Karpas-422 (cell line): ENCODE measurements at places on chromosomes 5 and 9.
A peak's percentile ranks its signal among the peaks of the same experiment; 100 is the strongest.

DNA sequence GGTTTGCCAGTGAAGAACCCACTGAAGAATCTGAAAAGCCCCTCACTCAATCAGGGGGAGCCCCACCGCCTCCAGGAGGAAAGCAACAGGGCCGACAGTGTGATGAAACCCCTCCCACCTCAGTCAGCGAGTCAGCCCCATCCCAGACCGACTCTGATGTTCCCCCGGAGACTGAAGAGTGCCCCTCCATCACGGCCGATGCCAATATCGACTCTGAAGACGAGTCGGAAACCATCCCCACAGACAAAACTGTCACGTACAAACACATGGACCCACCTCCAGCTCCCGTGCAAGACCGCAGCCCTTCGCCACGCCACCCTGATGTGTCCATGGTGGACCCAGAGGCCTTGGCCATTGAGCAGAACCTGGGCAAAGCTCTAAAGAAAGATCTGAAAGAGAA is 92.4 kb downstream of the MAP1B start:
- no peaks in the 10 kb centered on the region for H3K36me3 ChIP-seq
- no peaks in the 10 kb centered on the region for H3K27me3 ChIP-seq
- no peak overlapping the region for H3K4me3 ChIP-seq

DNA sequence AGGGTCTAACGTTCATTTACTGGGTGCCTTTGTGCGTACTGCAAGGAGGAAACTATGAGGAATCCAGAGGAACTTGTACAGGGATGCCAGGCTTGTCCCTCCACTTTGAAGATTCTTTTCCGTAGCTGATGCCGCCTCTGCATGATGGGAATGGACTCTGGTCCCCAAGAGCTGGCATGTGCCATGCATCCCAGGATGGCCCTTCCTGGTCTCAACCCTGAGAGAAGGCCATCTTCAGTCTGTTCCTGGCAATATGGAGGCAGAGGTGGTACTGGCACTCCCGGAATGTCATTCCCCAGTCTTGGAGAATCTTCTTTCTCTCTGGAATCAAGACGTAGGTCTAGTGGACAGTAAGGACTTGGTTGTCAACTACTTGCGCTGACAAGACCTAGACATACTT is 61.5 kb downstream of the BASP1 start:
- H3K27ac ChIP-seq: peak overlapping the region; percentile 67
- DNase-seq: no peak
- no peaks in the 10 kb centered on the region for H3K36me3 ChIP-seq
- no peak overlapping the region for H3K4me3 ChIP-seq
- H3K27me3 ChIP-seq: no peaks in the 10 kb centered on the region
- peaks cover 62% of the 10 kb centered on the region for H3K4me1 ChIP-seq

DNA sequence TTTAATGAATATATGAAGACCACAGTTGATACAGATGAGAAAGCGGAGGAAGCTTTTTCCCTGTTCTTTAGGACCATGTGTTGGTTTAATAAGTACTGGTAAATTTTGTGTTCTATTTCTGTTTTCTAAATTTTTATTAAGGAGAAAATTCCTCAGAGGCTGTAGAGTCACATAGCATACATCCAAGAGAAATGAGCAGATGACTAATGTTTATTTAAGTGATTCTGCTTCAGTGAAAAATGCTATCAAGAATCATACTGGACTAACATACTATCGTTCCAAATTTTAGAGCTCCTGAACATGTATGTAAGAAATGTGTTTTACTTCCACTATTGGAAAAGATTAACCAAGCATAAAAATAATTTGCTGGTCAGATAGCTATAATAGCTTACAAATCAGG is 115.0 kb downstream of the KIAA1958 start:
- H3K36me3 ChIP-seq: no peaks in the 10 kb centered on the region
- H3K27me3 ChIP-seq: no peaks in the 10 kb centered on the region
- no peak for DNase-seq
- peaks cover 57% of the 10 kb centered on the region for H3K4me1 ChIP-seq

GRCh38 chr5:92713335-92713743 is 867.7 kb downstream of the NR2F1-AS1 start:
- H3K4me1 ChIP-seq: no peaks in the 10 kb centered on the region
- no peak overlapping the region for H3K27ac ChIP-seq
- no peaks in the 10 kb centered on the region for H3K27me3 ChIP-seq
- H3K36me3 ChIP-seq: no peaks in the 10 kb centered on the region

GRCh38 chr5:10712574-10713366 is 48.3 kb downstream of the DAP start:
- peaks cover 19% of the 10 kb centered on the region; the same call in 1 of the 2 replicates for H3K36me3 ChIP-seq
- DNase-seq: no peak
- H3K27me3 ChIP-seq: no peaks in the 10 kb centered on the region
- H3K4me3 ChIP-seq: no peak overlapping the region
- no peak overlapping the region for H3K27ac ChIP-seq

DNA sequence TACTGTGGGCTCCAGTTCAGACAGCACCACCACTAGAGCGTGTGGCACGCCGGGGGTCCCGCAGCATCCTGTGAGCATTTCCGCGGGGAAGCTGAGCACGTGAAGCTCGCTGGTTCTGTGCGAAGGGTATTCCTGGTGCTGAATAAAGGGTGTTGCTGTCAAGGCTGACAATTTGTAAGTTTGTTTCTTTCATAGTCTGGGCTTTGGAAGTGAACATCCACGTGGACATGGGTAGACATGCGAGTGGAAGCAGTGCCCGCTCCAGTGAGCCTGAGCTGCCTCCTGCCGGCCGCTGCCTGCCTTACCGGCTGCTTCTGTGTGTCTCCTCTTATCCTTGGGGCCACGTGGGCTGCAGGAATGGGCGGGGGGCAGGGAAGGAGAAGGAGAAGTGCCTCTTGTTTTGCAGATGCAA is 14.7 kb downstream of the NDUFS6 start:
- no peak overlapping the region for H3K4me3 ChIP-seq
- no peak for DNase-seq

- no peaks in the 10 kb centered on the region for H3K36me3 ChIP-seq
- no peak for DNase-seq
- H3K4me3 ChIP-seq: no peak overlapping the region
- H3K27ac ChIP-seq: no peak overlapping the region
- H3K27me3 ChIP-seq: no peaks in the 10 kb centered on the region
- H3K4me1 ChIP-seq: no peaks in the 10 kb centered on the region
Measured at GRCh38 chr5:14497311-14497710, 84.3 kb upstream of the OTULINL start.

- H3K27me3 ChIP-seq: no peaks in the 10 kb centered on the region
- no peak for DNase-seq
- no peak overlapping the region for H3K27ac ChIP-seq
- no peaks in the 10 kb centered on the region for H3K36me3 ChIP-seq
- H3K4me1 ChIP-seq: no peaks in the 10 kb centered on the region
Measured at GRCh38 chr9:71620746-71621145, 147.6 kb downstream of the CEMIP2 start.

- no peak overlapping the region for H3K27ac ChIP-seq
- H3K36me3 ChIP-seq: no peaks in the 10 kb centered on the region
- DNase-seq: no peak
- H3K4me1 ChIP-seq: peaks cover 4% of the 10 kb centered on the region
- H3K27me3 ChIP-seq: no peaks in the 10 kb centered on the region
Measured at GRCh38 chr9:79877943-79878602, 306.3 kb downstream of the TLE4 start.

DNA sequence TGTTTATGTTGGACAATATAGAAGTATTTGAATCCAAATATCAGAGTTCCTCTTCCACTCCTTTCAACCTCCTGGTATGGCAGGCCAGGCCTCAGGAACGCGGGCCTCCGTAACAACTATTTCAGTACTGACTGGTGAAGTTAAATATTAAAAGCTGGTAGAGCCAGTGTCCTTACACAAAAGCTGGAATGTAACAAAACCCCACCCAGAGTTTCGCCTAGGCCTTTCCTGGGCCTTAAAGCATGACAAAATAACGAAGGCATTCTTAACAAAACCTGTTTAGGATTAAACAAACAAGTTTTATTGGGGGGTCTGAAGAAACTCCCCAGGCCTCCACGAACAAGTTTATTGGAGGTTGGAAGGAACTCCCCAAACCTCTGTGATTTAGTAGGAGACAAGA is 61.6 kb upstream of the GNE start:
- H3K4me3 ChIP-seq: no peak overlapping the region
- no peaks in the 10 kb centered on the region for H3K36me3 ChIP-seq
- DNase-seq: no peak
- no peaks in the 10 kb centered on the region for H3K4me1 ChIP-seq
- no peak overlapping the region for H3K27ac ChIP-seq

- H3K36me3 ChIP-seq: no peaks in the 10 kb centered on the region
- no peaks in the 10 kb centered on the region for H3K4me1 ChIP-seq
- H3K27me3 ChIP-seq: no peaks in the 10 kb centered on the region
Measured at GRCh38 chr9:125075997-125076396, 67.3 kb downstream of the SCAI start.

DNA sequence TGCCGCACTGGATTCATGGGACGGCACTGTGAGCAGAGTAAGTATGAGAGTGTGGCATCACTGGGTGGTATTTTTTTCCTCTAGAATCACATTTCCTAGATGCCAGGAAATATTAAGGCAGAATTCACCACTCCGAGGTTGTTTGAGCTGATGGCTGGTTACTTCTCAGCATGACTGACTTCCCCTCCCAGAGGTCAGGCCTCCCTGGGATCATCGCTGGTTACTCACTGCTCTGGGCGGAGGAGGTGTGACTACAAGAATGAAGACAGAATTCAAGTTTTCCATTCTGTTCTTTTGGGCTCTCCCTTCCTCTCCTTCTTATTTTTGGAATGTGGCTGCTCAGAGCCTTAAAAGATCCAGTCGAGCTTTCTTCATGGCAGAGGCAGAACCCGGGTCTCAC is 76.6 kb upstream of the PRRC1 start:
- no peaks in the 10 kb centered on the region for H3K27me3 ChIP-seq
- no peaks in the 10 kb centered on the region for H3K4me1 ChIP-seq
- H3K27ac ChIP-seq: no peak overlapping the region
- DNase-seq: no peak
- no peaks in the 10 kb centered on the region for H3K36me3 ChIP-seq

GRCh38 chr5:56262279-56262678 is 29.1 kb upstream of the ANKRD55 start:
- no peaks in the 10 kb centered on the region for H3K4me1 ChIP-seq
- no peak overlapping the region for H3K27ac ChIP-seq
- H3K27me3 ChIP-seq: no peaks in the 10 kb centered on the region
- no peak overlapping the region for H3K4me3 ChIP-seq
- no peaks in the 10 kb centered on the region for H3K36me3 ChIP-seq

- no peaks in the 10 kb centered on the region for H3K27me3 ChIP-seq
- peaks cover 9% of the 10 kb centered on the region for H3K4me1 ChIP-seq
- DNase-seq: peak; percentile 67
- H3K27ac ChIP-seq: no peak overlapping the region
- H3K4me3 ChIP-seq: 0 out of 2 replicates have a peak overlapping the region, but pooled peaks have one; percentile 13
Measured at GRCh38 chr9:121557581-121558447, 58.2 kb upstream of the GGTA1 start.

DNA sequence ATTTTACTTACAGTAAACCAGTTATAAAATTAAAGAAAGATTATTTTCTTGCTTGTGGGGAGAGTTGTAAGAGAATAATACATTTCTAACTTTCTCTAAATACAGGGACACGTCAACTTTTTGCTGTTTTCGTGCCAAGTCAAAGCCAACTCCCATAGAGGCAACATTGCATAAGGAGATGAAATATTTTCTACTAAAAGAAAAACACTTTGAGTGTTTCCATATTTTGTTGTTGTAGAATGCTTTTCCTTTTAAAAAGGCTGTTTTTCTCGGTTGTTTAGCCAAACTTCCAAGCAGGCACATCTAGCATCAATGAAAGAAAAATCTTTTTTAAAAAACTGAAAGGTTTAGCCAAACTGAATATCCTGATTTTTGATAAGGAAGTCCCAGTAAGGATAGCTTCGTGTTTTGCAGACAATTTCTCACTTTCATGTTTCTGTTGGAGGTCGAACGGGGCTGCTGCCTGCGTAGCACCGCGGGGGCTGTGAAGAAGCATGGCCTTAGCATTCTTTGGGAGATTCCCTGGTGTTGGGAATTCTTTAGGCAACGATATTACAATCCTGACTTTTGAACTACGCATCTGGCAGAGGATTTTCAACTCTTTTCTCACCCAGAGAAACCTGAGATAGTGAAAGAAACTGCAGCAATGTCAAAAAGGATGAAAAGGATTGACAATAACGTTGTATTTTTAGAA is 108.1 kb upstream of the FBXL7 start:
- no peaks in the 10 kb centered on the region for H3K36me3 ChIP-seq
- H3K4me1 ChIP-seq: no peaks in the 10 kb centered on the region
- no peak overlapping the region for H3K27ac ChIP-seq
- DNase-seq: no peak
- no peak overlapping the region for H3K4me3 ChIP-seq
